ENCODE measurements at places on chromosomes 6 and 20.

DNA sequence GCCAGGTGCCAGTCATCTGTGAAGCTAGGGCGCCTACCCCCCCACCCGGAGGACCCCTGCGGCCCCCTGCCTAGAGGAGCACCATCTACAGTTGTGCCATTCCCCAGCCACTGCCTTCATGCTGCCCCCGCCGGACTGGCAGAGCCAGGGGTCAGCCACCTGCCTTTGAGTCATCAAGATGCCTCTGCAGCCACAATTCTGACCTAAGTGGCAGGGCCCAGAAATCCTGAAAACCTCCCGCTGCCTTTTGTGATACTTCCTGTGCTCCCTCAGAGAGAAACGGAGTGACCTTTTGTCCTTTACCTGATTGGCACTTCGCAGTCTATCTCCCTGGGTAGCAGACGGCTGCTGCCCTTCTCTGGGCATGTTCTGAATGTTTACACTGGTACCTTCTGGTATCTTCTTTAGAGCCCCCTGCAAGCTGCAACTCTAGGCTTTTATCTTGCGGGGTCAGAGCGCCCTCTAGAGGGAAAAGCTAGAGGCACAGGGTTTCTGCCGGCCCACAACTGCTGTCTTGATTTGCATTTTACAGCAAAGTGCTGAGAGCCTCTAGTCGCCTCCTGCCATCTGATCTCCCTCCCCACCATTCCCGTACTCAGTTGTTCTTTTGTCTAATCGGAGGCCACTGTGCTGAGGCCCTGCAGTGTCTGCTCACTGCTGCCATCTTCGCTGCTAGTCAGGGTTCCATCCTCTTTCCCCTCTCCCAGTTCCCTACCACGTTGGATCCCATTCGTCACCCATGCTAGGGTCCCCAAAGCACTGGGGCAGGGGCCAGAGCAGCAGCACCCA, 26.9 kb downstream of the SPATA2 start:
- peak; percentile 3 for DNase-seq

DNA sequence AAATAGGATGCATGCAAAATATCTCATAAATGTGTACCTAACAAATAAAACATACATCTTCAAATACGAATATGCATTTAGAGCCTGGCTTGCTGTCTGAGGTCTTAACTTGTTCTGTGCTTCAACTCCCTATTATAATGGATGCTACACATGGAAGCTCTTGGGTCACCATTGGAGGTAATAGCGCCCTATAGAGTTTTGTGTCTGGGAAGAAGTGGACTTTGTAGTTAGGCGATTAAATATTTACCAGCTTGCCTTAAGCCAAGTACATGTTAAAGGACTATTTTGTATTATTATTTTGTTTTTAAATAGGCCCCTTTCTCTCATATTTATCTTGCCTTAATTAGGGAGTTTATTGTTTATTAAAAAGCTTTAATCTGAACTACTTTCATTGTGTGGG, 107.4 kb downstream of the LAMA2 start:
- DNase-seq, result no peak

GRCh38 chr20:36850759-36851158, 25.2 kb upstream of the TLDC2 start:
- DNase-seq, result no peak

GRCh38 chr20:47956268-47956995, 171.2 kb upstream of the SULF2 start:
- DNase-seq, result no peak

DNA sequence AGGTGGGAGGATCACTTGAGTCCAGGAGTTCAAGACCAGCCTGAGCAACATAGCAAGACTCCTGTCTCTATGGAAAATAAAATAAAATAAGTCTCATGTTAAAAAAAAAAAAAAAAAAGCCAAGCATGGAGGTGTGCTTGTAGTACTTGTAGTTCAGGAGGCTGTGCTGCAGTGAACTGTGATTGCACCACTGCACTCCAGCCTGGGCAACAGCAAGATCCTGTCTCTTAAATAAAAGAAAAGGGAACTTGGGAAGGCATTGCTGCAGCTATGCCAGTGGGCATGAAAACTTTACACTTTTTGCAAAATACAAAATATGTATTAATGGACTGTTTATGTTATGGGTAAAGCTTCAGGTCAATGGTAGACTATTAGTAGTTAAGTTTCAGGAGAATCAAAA, 37.5 kb upstream of the REV3L start:
- no peak for DNase-seq

GRCh38 chr6:99219788-99220187, 129.7 kb downstream of the FAXC start:
- no peak for DNase-seq

DNA sequence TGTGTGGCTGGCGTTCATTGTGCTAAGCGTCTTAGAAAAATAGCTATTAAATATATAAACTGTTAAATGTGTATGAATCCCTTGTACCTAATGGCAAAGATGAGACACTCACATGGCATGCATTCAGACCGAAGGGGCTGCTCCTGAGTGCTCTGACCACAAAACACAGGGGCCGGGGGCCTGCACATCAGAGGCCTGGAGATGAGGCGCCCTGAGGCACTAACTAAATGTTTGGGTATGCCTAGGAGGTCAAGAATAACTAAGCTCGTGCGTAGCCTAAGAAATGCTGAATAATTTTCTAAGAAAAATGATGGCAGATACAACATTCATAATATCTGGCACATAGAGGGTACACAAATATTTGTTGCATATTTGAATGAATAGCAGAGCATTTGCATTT, 92.5 kb downstream of the PSMB1 start:
- no peak for DNase-seq

- DNase-seq, result no peak
Measured at GRCh38 chr20:39886650-39887190, 802.3 kb downstream of the MAFB start.

- DNase-seq, result peak; percentile 64
Measured at GRCh38 chr6:109978174-109979032, at the start of gene GPR6. TSS of gene GPR6 (plus strand) at chr6:109978311. CDS start at chr6:109979113, 802 bp downstream.

GRCh38 chr20:60477958-60478357, 519.7 kb downstream of the CDH26 start:
- no peak for DNase-seq

DNA sequence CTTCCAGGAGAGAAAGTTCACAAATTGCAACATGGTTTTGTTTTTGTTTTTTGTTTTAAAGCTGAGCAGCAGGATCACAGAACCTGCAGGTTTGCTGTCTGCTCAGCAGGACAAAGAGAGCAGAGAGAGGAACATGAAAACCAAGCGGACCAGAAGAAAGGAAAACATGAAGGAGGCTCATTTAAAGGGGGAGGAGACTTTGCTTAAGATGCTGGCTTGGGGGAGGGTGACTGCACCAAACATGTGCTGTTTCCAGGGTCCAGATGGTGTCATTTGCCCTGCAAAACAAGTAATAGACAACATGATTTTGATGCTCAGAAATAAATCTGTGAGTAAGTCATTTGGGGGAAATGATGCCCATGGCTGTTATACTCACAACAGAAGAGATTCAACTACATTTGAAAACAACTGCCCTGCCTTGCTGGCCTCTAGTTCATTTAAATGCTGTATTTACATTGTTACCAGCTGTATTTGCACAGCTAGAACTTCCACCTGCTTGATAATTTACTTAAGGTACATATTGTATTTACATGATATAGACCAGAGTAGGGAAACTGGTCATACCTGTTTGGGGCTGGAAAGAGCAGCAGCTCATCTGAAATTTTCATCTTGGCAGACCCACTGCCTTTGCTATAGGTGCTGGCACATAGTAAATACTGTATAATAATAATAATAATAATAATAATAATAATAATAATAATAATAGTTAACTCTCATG, 32.2 kb upstream of the CHD6 start:
- DNase-seq, result peak; percentile 66

- no peak for DNase-seq
Measured at GRCh38 chr6:131846023-131846663, 38.3 kb downstream of the ENPP1 start.

DNA sequence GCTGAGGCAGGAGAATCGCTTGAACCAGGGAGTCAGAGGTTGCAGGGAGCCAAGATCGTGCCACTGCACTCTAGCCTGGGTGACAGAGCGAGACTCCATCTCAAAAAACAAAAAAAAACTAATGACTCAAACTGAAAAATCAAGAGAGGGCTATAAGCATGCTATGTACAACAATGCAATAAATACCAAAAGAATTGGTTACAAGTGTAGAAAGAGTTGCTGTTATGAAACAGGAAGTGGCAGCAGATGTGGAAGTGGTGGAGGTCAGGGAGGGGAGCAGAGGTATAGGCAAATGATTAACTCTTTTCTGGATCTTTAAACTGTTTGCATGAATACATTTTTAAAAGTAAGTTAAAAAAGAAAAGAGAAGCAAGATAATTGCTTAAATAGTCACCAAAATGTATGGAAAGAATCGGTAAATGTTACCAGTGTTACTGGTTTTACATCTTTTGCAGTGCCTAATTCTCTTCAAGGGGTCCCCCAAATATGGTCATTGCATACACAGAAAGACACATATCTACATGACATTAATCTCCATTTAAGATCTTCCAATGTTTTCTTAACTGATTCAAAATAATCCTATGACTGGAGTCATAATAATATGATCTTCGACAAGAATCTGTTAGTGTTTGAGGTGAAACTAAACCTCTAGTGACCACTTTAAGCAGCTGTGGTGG, 15.0 kb downstream of the CALHM6 start:
- no peak for DNase-seq

DNA sequence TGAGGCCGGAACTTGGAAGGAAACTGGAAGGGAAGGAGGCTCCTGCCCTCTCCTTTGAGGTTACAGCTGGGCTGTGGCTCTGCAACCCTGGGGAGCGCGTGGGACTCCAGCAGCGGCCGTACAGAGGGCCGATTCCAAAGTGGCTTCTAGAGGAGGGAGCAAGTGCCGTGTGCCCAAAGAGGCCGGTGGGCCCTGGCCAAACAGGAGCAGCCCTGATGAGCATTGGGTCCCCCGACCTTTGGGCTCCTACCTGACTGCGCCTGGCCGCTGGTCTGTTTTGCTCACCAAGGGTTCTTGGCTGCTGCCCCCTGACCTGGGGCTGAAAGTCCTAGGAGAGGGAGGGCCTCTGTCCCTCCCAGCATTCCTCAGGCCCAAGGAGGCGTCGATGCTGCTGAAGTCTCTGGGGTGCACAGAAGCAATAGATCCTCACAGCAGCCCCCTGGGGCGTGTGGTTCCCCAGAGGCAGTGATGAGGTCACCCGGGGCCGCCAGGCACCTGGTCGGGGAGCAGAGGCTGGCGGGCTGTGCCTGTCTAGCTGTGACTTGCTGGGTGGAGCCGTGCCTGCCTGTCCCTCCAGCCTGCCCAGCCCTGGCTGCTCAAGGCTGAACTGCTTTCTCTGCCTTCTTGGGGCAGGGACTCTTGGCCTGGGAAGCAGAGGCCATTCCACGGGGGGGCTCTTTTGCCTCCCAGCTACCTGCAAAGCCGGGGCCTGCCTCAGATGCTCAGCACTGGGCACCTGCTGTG, 9.8 kb downstream of the RBM38 start:
- DNase-seq, result no peak

DNA sequence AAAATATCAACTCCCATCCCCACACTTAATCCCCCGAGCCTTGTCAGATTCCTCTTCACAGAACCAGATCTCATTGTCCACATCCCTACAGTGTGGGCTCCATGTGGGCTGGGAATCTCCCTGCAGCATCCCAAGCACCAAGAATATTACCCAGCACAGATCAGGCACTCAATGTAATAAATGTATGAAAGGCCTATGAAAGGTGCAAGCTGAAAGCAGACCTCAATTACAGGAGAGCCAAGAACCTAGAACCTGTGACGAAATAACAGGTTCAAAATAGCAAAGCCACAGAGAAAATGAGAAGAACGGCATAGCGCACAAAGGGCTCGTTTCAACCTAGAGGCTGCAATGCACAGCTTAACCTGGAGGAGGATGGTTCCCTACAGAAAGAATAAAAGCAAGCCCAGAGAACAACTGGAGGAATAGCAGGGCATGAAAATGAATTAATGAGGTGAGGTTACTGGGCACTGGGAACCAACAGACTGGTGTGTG, 3.1 kb downstream of the SLC23A2 start:
- DNase-seq, result no peak

- no peak for DNase-seq
Measured at GRCh38 chr6:162539321-162539720, 188.2 kb downstream of the PRKN start.

- no peak for DNase-seq
Measured at GRCh38 chr6:117491916-117492315, 9.4 kb downstream of the DCBLD1 start.

DNA sequence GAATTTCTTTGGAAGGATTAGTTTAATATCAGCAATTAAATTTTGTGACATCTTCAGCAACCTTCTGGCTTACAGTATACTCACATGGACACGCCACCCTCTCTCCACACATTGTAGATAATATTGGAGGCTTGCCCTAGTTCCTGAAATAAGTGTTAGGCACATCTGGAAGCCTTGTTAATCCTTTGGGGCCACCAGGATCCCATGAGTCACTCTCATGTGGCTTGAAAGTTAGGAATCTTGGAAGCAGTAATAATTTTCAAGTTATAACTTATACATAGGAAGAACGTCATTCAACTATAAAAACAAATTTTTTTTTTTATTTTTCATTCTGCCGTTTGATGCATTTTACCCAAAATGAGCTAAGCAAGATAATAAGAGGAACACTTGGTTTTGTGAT, 20.5 kb downstream of the LAMA4 start:
- DNase-seq, result no peak
